ENCODE measurements at places on chromosomes 1 and 21. TPM values are rescaled to one million over a fixed set of nuclear protein-coding genes. Genes with fewer than 3 reads are reported as not detected.

Gene SLC6A17
- total RNA-seq, result 0.82 TPM

Gene ZNF648
- total RNA-seq, result not detected

Gene OLIG2
- total RNA-seq, result not detected

Gene PUSL1
- 4.7 TPM for total RNA-seq

Gene PGLYRP3
- total RNA-seq, result not detected

Gene RHOC
- total RNA-seq, result 882 TPM

Gene TDRD5
- not detected for total RNA-seq

Gene CELA3B
- total RNA-seq, result not detected

Gene PSMG1
- 67.5 TPM for total RNA-seq

Gene TMPRSS3
- not detected for total RNA-seq

Gene NECTIN4
- total RNA-seq, result 2.3 TPM

Gene VSIG8
- 0.08 TPM for total RNA-seq

Gene TMEM125
- total RNA-seq, result 0.15 TPM

Gene NTPCR
- total RNA-seq, result 17.4 TPM

Gene SYTL1
- not detected for total RNA-seq

Gene ATP5PB
- 151 TPM for total RNA-seq

Gene GREM2
- 18.4 TPM for total RNA-seq

Gene WNT2B
- 1.2 TPM for total RNA-seq

Gene MYCBP
- 2.0 TPM for total RNA-seq

Gene LCE2A
- total RNA-seq, result not detected

Gene LYPD8
- 0.35 TPM for total RNA-seq

Gene BRDT
- total RNA-seq, result not detected

Gene C8A
- not detected for total RNA-seq

Gene ICOSLG
- under 0.01 TPM for total RNA-seq

Gene RGS7
- 2.8 TPM for total RNA-seq

Gene USH2A
- under 0.01 TPM for total RNA-seq

Gene S100A3
- 5.0 TPM for total RNA-seq

Gene LEFTY1
- total RNA-seq, result 0.23 TPM

Gene CEP170
- total RNA-seq, result 142 TPM

Gene ADAMTS4
- 4.9 TPM for total RNA-seq

Gene SLC25A44
- total RNA-seq, result 4.1 TPM

Gene BMP8A
- 0.47 TPM for total RNA-seq

Gene CFHR2
- total RNA-seq, result not detected
